ENCODE measurements at places on chromosomes 1 and 21. TPM values are rescaled to one million over a fixed set of nuclear protein-coding genes. Genes with fewer than 3 reads are reported as not detected.

VANGL2 gene
- 25.8 TPM for total RNA-seq

UQCRHL gene
- total RNA-seq: 0.68 TPM

LAMC1 gene
- total RNA-seq: 233 TPM

TDRD5 gene
- total RNA-seq: under 0.01 TPM

EPHB2 gene
- 3.4 TPM for total RNA-seq

CALML6 gene
- total RNA-seq: 0.93 TPM

Measured in nasal cavity respiratory epithelium epithelial cell of viscerocranial mucosa (primary cell).